Kidney capillary endothelial cell (primary cell): ENCODE measurements at places on chromosomes 3 and 15.

GRCh38 chr3:38805765-38806386 is 10.1 kb downstream of the SCN10A start:
- DNase-seq = peak; percentile 63

- DNase-seq = no peak
Measured at GRCh38 chr15:91132079-91132478, 32.0 kb downstream of the SV2B start.

DNA sequence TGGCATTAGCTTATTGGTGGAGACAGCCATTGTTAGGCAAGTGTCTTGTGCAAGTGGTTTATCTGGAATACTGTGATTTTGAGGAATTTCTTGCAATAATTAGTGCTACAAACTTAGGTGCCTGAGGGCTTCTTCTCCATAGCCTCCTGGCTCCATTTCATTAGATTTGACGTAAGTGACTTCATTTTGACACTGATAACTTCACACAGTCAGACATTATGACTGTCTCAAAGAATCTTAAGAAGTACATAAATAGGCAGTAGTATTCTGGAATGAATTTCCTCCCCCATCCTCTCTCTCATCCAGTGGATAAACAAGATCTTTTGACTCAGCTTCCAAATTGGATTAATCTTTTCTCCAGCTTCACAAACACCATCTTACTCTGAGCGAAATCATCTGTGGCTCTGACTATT is 19.0 kb downstream of the ARL14 start:
- no peak for DNase-seq

GRCh38 chr3:96900031-96900430 is 85.6 kb downstream of the EPHA6 start:
- no peak for DNase-seq

DNA sequence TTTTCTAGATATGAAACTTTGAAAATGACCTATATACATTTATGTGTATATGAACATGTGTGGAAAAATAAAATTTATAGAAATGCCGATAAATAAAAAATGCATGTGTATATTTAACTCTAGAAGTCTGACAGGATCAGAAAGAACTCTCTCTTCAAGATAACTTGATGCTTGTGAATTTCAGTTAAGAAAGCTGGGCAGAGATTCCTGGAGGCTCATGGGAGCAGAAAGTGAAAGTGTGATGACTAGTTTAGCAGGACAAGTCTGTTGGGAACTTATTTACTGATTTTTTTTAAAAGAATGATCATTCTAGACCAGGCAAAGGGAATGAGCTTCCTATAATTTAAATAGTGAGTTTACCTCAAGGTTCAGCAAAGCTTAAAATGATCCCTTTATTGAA is 81.5 kb upstream of the KCNAB1 start:
- no peak for DNase-seq

GRCh38 chr3:72391659-72392058 is 456.6 kb downstream of the SHQ1 start:
- DNase-seq = no peak

- DNase-seq = no peak
Measured at GRCh38 chr3:103499132-103499900, 1064.5 kb downstream of the ZPLD1 start.
